ENCODE measurements at places on chromosomes 4 and X.

- no peak for DNase-seq
Observed at GRCh38 chrX:10722851-10723250, 102.5 kb upstream of the MID1 start.

- no peak for DNase-seq
Observed at GRCh38 chr4:168683595-168683994, 186.7 kb downstream of the PALLD start.

DNA sequence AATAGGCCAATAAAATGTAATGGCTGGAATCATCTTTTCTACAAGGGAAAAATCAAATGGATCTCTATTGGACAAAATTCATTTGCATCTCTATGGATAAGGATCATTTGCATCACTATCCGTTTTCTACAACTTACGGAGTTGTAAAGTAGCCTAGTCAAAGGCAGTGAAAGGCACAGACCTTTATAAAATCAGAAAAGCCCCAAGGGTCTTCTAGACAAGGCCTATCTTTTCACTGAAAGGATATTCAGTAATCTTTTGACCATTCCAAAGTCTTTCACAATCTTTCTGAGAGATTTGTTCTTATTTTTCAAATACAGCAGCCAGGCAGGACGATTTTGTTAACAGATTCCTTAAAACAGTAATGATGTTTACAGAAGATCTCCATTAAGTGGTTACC is 119.5 kb upstream of the JADE1 start:
- no peak for DNase-seq

DNA sequence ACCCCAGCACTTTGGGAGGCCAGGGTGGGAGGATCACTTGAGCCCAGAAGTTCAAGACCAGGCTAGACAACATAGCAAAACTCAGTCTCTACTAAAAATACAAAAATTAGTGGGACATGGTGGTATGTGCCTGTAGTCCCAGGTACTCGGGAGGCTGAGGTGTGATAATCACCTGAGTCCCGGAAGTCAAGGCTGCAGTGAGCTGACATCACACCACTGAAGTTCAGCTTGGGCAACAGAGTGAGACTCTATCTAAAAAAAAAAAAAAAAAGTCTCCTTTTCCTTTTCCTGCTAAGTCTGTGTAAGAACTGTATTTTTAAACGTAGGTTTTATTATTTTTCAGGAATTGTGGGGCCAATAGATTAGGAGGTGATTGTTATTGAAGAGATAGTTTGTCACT is 356.7 kb downstream of the ARHGAP24 start:
- DNase-seq, result no peak

- no peak for DNase-seq
Observed at GRCh38 chrX:25858273-25858880, 279.8 kb upstream of the MAGEB18 start.

GRCh38 chrX:49192722-49193328 is 6.7 kb upstream of the PRICKLE3 start:
- DNase-seq, result no peak

DNA sequence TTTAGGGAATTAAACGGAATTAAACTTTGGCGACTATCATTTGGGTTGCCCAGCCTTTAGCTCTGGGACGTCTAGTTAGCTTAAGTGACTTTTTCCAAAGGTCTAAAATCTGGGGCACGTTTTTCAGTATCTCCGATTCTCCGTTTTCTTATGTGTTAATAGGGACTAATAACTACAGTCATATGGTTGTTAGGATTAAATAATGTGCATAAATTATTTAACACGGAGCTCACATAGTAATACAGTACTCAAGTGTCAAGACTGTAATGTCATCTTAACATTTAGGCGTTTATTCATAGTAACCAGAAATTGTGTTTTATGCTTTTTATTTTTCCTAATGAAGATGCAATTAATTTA is 466 bp upstream of the CCNA2 start:
- no peak for DNase-seq

DNA sequence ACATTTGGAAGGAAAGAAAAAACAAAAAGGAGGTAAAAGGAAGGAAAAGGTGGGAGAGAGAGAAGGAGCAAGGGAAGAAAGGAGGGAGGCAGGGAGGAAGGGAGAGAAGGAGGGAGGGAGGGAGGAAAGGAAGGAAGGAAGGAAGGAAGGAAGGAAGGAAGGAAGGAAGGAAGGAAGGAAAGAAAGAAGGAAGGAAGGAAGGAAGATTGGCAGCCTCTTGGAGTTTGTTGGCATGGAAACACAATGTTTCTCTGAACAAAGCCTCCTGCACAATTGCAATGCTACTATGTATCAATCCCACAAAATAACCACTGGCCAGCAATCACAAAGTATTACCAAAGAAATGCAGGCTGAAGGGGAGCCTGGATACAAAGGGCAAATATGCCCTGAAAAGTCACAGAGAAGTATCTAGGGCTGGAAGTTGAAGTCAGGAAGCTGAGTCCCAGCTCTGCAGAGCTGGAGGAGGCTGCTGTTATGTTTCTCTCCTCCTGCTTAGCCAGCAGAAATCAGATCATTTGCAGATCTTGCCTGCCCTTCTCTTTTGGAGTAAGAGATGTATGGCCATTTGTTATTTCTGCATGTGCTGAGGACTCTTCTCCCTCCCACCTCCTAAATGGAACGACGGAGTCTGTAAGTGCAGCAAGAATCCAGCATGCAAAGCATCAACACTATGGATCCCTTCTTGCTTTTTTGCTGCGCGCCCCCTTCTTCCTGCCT is 195.9 kb upstream of the LDB2 start:
- no peak for DNase-seq

Data from activated T-helper 1 cell treated with anti-CD3 and anti-CD28 coated beads, Interleukin-2, amount 50 U/mL, for 16 hours (primary cell).